HCEC 1CT (cell line): ENCODE measurements at places on chromosomes 5 and 9.

GRCh38 chr9:134891713-134892112 is 11.1 kb downstream of the FCN2 start:
- DNase-seq, result no peak

GRCh38 chr5:125870256-125870655 is 553.0 kb upstream of the GRAMD2B start:
- DNase-seq, result peak; percentile 69

DNA sequence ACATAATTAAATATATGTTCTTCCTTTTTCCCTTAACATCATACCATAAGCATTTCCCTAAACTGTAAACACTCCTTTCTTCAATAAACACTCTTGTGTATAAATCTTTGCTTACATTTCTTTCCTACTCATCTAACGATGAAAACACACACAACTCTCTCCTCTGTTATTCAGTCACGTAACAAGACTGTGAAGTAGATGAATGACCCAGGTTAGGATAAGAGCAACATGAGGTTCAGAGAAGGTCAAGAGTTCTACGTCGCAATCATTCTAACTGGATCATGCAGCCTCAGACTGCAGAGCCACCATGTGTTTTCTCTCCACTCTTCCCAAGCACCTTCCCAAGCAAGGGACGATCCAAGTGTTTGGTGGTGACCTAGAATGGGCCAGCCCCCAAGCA is 70.5 kb upstream of the SPTLC1 start:
- DNase-seq, result peak; percentile 11

GRCh38 chr9:77988630-77989029 is 43.0 kb downstream of the GNAQ start:
- DNase-seq, result no peak

GRCh38 chr5:54567996-54568395 is 50.4 kb downstream of the SNX18 start:
- no peak for DNase-seq

- DNase-seq, result no peak
Measured at GRCh38 chr5:138762110-138762509, 8.9 kb downstream of the CTNNA1 start.

DNA sequence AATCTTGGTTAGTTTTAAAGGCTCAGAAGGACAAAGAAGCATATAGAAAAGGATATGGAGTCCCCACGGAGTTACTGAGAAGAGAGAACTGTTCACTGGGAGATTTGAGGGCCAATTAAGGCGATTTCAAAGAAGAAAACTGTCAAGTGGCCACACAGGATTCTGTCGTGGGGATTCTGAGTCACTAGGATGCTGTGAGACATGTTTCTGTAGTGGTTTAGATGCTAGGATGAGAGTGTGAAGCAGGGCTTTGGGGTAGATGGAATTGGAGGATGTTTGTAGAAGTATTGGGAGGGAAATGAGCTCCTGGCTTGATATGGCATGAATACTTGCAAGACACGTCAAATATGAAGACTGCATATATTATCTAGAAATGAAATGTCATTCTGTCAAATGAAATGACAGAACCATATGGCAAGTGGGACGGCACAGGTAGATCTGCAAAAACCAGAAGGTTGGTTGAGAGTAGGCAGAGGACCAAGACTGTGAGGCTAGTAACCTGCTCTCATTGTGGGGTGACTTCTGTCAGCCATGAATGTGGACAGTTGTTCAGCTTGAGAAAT is 136.3 kb upstream of the SPRY4 start:
- DNase-seq, result no peak

DNA sequence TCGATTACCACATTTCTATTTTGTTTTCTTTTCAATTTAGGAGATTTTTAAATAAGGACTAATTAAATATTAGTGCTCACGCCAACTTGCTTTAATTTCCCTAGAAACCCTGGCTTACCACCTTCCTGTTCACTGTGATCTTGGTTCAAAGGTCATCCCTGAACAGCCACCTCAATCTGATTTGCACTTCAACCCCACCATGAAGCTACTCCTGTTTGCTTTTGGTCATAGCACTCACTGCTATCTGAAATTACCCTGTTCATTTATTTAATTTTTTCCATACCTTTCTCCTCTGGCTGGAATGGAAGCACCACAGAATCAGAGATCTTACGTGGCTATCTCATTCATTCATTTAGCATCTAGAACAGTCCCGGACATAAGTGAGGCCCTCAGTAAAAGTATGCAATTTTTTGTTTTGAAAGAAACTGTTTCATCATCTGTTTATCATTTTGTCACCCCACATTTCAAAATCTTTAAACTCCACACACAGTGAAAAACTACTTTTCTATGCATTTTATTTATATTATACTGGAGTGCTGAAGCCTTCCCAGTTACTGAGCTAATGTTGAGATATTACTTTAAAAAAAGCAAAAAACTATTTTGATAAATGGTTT is 17.2 kb upstream of the ADAMTSL1 start:
- DNase-seq, result no peak

DNA sequence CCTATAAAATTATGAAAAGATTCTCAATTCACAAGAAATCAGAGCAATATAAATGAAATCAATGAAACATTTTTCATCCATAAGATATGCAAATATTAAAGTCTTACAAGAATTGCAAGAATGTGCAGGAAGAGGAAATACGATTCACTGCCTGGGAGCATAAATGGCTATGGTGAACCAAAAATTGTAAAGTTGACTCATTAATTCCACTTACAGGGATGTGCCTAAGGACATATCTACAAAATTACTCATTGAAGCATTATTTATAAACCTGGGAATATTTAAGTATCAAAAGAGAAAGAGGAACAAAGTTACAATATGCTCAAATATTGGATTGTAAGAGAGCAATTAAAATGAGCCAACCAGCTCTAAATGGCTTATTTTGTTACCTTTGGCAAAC is 6.9 kb upstream of the NIPSNAP3A start:
- peak; percentile 81 for DNase-seq

DNA sequence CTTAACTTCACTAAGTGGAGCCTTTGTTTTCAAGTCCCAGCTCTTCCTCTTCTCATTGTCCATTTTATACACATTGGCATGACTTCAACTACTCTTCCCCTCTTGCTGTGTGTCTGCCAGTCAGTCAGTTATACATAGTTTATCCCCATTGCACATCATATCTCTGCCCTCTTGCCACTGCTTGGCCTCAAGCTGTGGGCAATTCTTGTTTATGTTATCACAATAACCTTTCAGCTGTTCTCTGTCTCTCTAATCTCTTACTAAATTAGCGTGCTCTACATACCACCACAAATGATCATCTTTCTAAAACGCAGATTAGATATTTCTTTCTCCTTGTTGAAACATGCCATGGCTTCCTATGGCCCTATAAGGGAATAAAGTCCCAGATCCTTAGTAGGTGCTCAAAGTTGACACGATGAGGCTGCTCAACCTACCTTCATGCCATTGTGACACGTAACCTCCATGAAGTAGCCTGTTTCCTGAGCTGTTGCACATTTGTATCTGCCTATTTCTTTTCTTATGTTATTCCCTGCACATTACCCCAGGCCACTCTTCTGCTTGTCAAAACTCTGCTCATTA is 239.3 kb downstream of the GAS1 start:
- no peak for DNase-seq

DNA sequence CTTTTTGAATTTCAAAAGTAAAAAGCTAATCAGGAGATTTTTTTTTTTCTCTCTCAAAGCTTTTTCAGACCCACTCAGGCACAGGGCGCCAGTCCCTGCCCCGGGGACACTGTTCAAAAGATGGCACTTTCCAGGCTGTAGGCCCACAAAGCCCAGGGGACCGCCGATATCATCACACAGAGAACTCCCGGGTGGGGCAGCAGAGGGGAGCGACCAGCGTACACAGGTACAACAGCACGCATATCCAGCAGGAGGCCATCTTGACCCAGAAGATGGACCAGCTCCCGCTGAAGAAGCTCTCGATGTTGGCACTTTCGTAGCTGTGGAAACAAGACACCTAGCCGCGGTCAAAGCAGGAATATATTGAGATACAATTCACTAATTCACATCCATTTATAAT is 108.3 kb downstream of the THBS4 start:
- DNase-seq, result no peak

DNA sequence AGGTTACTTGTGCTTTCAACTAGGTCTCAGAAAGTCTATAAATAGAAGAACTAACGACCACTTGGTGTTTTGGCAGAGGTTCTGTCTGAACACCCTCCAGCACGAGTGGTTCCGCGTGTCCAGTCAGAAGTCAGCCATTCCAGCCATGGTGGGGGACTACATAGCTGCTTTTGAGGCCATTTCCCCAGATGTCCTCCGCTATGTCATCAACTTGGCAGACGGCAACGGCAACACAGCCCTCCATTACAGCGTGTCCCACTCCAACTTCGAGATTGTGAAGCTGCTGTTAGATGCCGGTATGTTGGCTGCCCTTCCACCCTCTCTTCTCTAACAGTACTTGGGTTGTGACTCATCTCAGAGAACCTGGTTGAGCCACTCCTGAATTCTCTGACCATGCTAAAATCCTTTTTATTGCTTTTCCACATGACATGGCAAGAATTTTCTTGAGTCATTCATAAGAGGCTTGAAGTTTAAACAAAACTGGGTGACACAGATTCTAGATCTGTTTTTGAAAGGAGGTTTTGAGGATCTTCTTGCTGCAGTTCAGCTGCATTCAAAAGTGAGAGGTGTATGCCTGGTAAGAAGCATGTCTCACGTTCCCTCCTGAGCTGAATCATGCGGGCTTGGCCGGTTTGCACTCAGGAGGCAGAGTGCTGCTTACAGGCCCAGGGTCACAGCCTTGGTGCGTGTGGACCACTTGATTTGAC is 103.1 kb upstream of the DMRT1 start:
- peak; percentile 97 for DNase-seq

DNA sequence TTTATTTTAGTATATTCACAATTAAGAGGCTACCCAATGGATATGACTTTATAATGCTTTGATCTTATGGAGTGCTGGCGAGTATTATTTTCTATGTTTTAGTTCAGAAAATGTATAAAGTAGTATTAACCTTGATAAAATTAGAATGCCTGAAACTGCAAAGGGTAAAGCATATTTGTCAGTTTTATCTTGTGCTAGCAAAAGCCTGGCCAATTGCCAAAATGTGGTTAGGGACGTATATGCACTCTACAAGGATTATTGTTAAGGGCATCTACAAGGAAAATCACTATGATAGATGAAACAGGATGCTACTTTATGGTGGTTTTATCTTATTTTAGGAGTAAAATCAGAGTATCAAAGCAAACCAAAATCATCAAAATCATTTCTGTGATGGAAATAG is 281.7 kb downstream of the CCDC171 start:
- no peak for DNase-seq
